ENCODE measurements at places on chromosomes 6 and 20.

DNA sequence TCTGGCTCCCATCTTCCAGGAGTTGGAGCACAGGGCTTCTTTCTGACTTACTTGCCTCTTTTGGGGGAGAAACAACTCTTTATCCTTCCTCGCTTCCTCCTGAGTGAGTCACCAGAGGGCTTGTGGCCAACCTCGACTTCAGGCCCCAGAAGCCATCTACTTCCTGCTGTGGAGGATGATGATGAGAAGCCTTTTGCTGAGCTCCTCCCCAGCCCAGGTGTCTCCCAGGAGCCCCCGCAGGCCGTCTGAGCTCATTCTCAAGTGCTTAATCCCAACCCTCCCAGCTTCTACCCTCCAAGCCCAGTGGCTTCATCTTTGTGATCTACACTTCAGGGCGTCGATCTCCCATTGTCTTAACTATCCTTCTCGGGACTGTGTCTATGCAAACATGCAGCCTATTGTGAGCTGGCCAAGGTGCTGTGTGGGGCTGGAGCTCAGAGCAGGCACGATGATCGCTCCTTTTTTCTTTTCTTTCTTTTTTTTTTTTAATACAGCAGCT, 27.9 kb downstream of the SDCBP2 start:
- no peak for DNase-seq

- DNase-seq, result no peak
These were observed 56.7 kb downstream of the TRERF1 start for GRCh38 chr6:42394881-42395620.

DNA sequence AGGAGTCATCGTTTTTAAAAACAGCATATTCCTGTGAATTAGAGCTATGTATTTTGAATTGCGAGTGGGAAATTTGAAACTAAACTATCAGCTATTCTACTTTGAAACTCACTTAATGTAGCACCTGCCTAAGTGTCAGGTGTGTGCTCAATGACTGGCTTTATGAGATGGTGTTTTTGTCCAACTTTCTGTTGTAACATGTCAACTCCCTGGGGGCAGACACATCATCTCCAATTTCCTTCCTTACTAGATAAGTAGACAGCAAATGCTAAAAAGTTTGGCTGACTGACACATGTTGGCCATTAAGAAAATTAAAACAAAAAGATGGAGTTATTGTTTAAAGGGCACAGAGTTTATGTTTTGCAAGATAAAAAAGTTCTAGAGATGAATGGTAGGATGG, 226.9 kb downstream of the TFAP2B start:
- DNase-seq, result no peak

DNA sequence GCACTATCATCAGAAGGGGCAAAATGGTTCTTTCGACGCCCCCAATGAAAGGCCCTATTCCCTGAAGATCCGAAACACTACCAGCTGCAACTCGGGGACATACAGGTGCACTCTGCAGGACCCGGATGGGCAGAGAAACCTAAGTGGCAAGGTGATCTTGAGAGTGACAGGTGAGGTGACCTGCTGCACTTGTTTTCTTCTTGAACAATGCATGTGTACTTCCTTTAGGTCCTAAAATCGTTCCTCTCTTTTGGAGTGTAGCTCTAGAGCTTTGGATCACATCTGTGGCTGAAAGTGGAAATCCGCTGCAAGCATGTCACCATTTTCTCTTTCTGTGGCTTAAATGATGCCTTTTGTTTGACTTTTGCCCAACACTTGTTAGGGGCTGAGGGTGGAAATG, 14.0 kb downstream of the CD83 start:
- DNase-seq, result no peak

GRCh38 chr20:45269056-45269455, 14.7 kb upstream of the SLPI start:
- no peak for DNase-seq

- DNase-seq, result no peak
These were observed 157.2 kb downstream of the ZDHHC14 start for GRCh38 chr6:157538168-157538567.

DNA sequence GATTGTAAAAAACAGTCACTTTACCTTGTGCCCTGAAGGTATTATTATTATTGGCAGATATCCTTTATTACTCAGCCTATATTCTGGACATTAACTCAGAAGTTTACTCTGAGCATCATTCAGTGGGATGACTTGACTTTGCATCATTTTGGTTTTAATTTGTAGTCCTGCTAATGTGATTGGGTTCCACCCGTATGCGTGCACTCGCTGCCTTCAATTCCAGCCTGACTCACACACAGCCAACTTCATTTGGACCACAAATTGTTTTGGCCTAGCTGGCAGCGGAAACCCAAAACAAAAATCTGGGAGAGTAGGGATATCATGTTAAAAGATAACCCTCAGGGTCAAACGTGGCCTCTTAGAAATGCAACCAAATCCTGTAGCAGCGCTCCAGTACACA, 704.4 kb upstream of the SLC35B3 start:
- no peak for DNase-seq

DNA sequence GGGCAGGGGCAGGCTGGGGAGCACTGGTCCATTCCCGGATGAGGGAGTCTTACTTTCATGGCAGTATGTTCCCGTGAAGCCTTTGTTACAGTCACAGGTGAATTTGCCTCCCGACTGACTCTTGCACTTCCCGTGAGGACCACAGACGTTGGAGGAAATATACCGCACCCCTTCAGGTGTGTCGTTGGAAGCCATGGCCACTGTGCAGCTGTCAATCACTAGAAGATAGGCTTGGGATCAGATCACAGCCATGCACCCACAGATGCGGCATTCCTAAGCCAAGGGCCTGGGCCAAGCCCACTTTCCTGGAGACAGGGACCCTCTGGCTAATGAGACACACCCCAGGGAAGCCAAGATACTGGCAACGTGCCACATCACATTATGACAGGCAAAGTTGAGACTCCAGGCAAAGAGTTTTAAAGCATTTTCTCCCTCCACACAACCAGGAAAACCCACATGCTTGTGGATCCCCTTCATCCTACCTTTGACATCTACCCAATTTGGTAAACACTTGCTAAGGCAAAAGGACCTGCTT, 26.8 kb downstream of the JAG1 start:
- no peak for DNase-seq

DNA sequence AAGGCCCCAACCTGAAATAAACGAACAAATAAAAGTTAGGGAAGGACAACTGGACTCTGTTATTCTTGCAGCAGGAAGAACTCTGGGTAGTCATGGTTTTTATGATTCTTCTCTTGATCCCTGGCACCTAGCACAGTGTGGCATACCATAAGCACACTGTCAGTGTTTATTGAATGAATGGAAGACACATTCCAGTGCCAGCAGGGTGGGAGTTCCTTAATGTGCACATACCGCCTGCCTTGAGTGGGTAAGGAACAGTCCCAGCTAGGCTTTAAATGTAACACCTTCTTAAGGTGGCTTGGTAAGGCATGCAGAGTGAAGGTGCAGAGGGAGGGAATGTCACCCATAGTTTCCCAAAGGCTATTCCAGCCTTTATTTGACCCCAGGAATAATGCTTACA, 162.9 kb upstream of the CEP162 start:
- no peak for DNase-seq

GRCh38 chr6:149716181-149716963, 1.5 kb downstream of the LATS1 start:
- DNase-seq, result no peak

- DNase-seq, result no peak
These were observed 3.0 kb upstream of the GPX5 start for GRCh38 chr6:28522594-28523240.

DNA sequence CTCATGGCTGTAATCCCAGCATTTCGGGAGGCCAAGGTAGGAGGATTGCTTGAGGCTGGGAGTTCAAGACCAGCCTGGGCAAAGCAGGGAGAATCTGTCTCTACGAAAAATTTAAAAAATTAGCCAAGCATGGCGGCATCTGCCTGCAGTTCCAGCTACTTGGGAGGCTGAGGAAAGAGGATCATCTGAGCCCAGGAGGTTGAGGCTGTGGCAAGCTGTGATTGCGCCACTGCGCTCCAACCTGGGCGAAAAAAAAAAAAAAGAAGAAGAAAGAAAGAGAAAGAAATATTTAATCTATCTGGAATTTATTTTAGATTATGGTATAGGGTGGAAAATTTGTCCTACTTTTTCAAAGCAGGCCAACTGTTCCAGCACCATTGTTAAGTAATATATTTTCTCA, 32.2 kb upstream of the HIVEP1 start:
- DNase-seq, result no peak

GRCh38 chr20:36847009-36847709, 28.8 kb upstream of the TLDC2 start:
- DNase-seq, result no peak
